Eye (tissue), 1 donor: ENCODE measurements at places on chromosomes 11 and 22.

DNA sequence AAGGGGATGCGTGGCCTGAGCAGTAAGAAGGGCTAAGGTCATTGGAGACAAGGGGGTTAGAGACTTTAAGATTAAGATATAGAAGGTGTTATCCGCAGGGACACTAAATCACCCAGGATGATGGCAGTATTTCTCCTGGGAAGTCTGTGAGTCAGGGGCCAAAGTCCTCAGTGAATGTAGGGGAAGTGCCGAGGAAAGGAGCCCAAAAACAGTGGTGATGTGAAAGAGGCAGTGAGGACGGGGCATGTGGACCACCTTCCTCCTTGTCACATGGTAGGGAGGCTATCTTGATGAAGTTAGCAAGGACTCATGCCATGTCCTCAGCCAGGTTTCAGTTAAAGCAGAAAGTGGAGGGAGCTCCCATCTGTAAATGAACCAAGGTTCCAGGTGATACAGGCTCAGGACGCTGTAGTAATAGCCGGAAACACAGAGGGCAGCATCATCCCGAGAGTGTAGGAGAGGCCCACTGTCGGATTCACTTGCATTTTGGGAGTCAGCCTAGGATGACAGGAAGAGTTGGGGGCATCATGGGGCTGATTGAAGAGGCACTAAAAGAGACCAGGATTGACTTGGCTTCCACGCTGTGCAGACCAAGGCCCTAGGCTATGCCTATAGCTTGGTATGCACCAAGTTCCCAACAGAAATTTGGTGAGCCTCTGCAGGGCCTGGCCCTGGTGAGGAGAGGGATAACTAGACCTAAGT lies 33.5 kb downstream of the WEE1 start:
- no peak for DNase-seq

DNA sequence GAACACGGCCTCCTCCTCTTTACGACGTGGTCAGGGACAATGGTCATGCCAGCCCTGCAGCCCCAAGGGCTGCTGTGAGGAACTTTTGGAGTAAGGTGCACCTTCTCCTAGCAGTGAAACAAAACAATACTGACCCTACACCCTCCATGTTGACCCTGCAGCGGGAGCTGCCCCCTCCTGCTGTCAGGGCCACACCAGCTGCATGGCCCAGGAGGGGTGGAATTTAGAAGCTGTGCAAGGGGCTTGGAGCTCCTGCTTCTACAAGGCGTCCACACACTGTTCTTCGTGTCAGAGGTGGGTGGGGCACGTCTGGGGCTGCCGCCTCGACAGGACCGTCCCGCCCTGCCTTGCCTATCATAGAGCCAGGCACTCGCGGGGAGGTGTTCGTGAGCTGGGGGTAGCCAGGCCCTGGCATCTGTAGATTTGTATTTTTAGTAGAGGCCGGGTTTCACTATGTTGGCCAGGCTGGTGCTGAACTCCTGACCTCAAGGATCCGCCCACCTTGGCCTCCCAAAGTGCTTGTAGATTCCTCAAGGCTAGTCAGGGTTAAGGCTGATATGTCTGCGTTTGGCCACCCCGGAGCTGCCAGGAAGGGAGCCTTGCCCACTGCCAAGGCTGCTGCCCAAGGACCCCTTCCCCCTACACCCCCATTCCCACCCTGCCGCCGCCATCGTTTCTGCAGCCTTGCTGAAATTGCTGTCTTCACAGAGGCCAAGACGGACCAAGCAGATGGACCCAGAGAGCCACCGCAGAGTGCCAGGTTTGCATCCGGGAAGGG lies 15.9 kb downstream of the INCENP start:
- DNase-seq, result no peak

GRCh38 chr11:14261066-14261465 lies 97.9 kb downstream of the RRAS2 start:
- DNase-seq, result no peak

DNA sequence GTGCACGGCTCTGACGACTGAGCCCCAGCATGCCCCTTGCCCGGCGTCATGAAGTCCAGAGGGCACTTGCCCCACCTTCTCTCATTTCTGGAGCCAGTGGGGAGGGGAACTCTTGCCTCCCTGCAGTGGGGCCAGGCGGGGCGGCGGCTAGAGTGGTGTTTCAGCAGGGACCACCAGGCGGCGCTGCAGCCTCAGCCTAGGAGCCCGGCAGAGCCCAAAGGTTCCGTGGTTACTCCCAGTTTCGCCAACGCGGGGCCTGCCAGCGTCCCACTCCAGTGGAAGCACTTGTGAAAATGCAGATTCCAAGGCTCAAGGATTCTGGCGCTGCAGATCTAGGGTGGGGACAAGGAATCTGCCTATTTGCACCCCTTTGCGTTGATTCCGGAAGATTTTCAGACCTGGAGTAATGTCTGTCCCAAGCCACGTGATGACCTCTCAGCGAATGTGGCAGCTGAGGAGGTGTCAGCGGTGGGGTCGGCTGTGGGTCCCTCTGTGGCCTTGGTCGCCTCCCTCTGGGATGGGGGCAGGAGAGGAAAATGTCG lies 55.7 kb downstream of the CD82 start:
- peak; percentile 92 for DNase-seq

- DNase-seq, result peak; percentile 79
Observed at GRCh38 chr11:125941619-125942611, 3.9 kb upstream of the VSIG10L2 start.

- DNase-seq, result peak; percentile 84
Observed at GRCh38 chr11:65546217-65546958, 11.8 kb downstream of the LTBP3 start.

GRCh38 chr11:20363149-20363499 lies 390 bp upstream of the HTATIP2 start:
- DNase-seq, result no peak

DNA sequence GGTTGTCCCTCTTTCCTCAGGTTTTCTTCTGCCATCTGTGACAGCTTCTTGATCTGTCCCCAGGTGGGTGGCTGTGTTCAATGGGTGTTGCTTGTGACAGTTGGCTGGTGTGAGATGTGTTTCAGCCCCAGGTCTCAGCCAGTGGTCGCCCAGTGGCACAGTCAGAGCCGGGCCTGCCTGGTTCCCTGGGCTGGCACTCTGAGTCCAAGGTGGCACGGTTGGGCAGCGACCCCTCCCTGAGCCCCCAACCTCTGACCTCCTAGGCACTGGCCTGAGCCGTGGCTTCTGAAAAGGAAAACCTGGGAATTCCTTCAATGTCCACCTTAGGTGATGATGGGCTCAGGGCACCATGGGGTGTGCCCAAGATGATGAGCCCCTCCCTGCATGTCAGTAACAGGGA lies 14.0 kb upstream of the PRODH start:
- no peak for DNase-seq

DNA sequence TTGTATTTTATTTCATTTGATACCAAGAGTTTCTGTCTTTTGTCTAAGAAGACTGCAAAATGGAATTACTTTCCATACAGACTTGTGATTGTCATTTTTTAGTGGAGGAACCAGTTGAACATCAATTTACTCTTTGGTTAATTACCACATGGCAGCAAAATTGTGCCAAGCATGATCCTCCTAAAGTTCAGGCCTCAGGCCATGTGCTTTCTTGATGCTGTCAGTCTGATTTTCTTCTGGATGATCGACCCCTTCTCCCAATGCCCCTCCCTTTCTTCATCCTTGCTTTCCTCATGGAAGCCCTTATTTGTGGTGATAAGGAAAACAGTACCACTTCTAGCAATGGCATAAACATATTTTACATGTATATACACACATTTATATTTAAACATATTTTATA lies 76.2 kb downstream of the SVIP start:
- peak; percentile 93 for DNase-seq

DNA sequence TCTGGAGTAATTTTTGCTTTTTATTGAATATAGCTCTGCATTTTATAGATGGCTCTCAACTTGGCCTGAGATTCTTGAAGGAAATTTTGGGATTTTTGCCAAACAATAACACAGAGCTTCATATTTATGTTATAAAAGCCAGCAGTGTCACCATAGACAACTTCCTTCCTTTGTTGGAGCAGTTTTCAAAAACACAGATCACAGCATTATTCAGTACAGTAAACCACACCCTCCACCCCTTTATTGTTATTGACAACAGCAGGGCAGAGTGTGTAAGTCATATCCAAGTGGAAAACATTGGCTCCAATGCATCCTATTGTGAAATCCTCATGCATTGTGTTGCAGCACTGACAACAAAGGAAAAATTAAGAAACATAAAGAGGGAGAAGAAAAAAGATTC lies 62.6 kb upstream of the PRSS23 start:
- peak; percentile 72 for DNase-seq

GRCh38 chr11:76314741-76315090 lies 66.2 kb downstream of the THAP12 start:
- no peak for DNase-seq
